ENCODE measurements at places on chromosomes 5 and 9.

- no peak for DNase-seq
Observed at GRCh38 chr5:176360894-176361436, 599 bp downstream of the KIAA1191 start.

DNA sequence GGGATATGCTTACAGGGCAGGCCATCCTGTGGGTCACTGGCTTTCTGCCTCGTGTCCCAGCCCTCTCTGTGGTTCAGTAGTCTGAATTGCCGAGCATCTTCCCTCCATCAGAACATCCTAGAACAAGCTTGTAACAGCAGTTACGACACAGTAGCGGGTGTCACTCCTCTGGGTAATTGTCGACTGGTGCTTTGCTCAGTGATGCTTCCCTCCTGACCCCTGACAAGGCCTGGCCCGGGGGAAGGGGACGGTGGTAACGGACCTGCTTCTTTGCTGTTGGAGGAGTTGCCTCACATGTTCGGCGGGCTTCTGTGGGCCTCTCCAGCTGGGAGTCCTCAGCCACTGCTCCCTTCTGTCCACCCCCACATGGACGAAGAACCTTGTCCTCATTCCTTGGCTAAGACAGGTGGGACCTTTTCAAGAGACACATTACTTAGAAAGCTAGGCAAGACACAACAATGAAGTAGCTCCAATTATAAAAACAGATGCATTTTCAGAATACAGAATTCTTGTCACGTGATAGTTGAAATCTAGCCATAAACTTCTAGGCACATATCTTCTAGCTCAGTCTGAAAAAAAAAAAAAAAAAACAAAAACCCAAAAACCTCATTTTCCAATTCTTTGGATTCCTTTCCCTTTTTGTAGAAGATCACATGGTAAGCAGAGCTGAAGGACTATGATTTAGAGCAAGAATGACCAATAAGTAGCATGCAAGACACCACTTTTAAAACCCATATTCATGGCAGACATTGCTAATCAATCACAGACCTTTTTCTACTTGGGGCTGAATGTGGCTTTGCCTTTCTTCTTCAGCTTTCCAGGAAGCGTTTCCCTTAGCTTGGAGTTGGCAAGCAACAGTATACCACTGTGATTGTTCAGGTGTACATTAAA, 25.0 kb downstream of the HMCN2 start:
- DNase-seq: no peak

DNA sequence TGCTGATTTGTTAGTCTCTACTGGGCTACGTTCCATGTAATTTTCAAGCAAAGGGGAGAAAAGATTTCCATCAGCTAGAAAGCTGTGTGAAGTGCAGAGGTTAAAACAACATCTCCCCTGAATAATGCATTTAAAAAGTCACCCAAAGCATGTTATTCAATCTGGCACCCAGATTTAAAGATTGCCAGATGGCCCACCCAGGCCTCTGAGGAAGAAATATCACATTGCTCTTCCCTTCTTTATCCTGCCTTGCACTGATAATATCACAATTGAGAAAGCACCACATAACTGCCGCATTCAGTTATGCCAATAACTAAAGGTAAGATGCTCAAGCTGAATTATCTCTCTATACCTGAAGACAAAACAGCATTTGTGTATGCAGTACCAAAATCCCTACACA, 119.4 kb upstream of the PUM3 start:
- DNase-seq: no peak

GRCh38 chr5:110853267-110853666, 114.5 kb downstream of the SLC25A46 start:
- no peak for DNase-seq

DNA sequence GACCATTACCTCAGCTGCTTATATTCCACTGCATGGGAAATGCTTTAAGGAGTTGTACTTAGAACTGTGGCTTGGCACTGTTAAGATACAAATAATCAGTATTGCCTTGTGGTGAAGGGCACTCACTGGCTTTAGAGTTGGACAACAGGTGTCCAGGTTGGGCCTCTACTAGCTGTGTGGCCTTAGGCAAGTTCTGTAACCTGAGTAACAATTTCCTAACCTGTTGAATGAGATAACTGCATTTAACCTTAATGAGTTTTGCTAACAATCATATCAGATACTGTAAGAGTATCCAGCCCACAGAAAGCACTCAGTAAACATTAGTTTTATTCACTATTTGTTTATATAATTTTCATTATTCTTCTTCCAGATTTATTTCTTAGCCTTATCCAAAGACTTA, 17.2 kb upstream of the HK3 start:
- no peak for DNase-seq

GRCh38 chr9:114373960-114374730, 13.6 kb downstream of the AKNA start:
- no peak for DNase-seq

DNA sequence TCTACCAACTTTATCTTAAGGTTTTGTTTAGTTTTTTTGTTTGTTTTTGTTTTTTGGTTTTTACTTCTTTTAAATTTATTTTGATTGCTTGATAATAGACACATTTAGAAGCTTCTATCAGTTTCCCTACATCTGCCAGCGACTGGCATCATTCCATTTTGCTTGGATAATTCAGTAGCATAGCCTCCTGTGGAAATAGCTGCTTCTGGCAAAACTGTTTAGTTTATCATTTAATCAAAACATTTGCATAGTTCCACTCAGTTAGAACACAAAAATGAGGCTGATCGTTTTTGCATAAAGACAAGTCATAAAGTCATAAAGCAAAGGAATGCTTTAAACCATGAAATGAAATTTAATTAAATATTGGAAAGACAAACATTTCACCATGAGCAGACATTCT, 133.7 kb upstream of the NFIL3 start:
- no peak for DNase-seq

DNA sequence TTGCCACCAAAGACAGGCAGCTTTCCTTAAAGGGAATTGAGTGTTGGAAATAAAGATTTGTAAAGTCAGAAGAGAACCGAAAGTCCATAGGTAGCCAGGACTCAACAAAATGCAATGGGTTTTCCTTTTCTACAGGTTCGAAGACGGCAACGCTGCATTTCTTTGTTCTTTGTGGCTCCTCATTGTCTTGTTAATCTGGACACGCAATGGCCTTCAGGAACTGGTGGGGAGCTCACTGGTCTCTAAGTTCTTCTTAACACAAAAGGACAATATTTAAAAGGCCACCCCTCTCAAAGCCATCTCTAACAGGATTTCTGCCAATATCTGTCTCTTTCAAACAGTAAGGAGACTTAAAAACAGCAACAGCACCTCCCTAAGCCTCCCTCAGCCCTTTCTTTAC, 170.6 kb downstream of the RMI1 start:
- DNase-seq: no peak

- no peak for DNase-seq
Observed at GRCh38 chr9:35954942-35955546, 2.9 kb downstream of the OR2S2 start.

DNA sequence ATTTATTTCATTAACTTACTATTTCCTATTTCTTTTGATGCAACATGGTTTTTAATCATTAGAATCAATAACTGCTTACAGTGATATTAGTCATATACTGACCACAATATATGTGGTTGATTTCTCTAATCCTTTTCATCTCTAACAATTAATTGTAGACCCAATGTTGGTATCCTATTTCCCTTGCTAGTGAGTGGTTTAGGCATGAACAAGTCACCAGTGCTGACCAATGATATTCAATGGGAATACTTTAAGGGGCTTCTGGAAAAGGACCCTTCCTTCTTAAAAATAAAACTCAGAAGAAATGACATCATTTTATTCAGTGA, 672.4 kb upstream of the GRAMD2B start:
- no peak for DNase-seq

- DNase-seq: no peak
Observed at GRCh38 chr5:95986001-95986400, 24.4 kb upstream of the ELL2 start.

DNA sequence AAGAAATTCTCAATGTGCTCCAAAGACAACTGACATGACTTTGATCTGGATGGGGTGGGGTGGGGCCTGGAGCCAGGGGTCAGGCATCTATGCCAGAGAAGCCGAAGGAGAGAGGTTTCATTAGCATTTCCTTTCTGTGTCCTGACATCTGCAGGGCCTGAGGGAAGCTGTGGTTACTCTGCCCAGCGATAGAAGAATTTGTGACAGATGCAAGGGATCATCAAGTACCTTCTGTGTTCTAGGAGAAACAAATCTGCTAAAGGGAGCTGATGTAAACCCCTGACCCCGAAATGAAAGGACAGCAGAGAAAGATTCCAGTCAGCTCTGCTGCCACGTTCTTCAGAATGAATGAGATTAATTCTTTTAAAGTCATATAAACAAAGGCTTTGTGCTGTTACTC, 335.7 kb downstream of the PRELID2 start:
- no peak for DNase-seq

DNA sequence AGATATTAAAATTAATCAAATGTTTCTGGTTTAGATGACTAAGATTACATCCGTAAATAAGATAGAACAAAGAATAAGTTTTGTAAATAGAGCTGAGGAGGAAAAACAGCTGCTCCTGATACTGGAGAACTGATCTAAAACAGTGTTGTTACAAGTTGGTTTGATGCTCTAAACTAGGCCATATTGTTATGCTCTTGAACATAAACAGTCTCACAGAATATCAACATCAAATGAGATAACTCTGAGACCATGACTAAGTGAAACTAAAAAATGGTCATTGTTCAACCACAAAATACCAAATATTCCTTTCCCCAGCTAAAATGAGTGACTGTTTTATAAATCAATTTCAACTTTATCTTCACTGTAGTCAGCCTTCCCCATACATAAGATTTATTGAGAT, 16.5 kb upstream of the SRFBP1 start:
- no peak for DNase-seq

GRCh38 chr5:60010328-60010727, 116.8 kb upstream of the PDE4D start:
- no peak for DNase-seq

DNA sequence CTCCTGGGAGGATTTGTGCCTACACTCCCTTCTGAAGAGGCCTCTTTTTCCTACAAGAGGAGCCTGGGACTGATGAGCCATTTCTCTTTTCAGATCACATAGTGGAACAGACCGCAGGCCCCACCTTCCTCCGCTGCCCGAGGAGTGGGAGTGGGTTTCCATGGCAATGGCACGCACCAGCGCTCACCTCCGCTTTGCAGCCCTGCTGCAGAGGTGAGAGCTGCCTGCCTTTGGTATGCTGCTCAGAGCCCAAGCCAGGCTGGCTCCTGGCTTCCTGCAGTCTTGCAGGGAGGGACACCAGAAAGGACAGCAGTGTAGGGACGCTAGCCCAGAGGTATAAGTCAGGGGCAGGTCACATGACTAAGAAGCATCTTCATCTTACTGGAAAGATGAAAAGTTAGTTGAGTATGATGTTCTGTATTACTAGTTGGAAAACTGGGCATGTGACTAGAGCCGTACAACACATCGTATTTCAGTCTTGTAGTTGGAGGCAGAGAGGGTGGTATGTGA, 12.4 kb downstream of the PTTG1 start:
- DNase-seq: no peak

- DNase-seq: no peak
Observed at GRCh38 chr5:67827541-67827940, 388.0 kb upstream of the PIK3R1 start.

GRCh38 chr9:81530310-81530810, 159.0 kb downstream of the TLE1 start:
- no peak for DNase-seq

Data from H54 (cell line).